ENCODE measurements at places on chromosomes 6 and 20.
A peak's percentile ranks its signal among the peaks of the same experiment; 100 is the strongest.

DNA sequence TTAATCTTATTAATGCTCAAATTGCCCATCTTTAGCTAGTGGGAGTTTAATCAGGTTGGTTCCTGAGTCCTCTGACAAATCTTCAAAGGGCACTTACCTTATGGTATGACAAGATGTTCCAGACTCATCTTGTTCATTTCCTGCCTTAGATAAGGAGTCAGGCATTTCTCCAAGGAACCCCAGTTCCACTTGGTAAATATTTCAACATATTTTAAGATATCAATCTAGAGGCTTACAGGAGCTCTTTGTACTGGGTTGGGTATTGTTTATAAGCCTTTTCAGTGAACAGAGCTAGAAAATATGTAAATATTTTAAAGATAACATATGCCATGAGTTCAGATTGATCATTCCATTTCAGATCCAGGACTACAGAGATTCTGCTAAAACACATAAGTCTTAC, 159.8 kb downstream of the RCAN2 start:
- H3K4me1 ChIP-seq = no peaks in the 10 kb centered on the region
- no peaks in the 10 kb centered on the region for H3K36me3 ChIP-seq
- no peak overlapping the region for H3K27ac ChIP-seq
- DNase-seq = no peak
- H3K4me3 ChIP-seq = no peak overlapping the region
- no peaks in the 10 kb centered on the region for H3K27me3 ChIP-seq

- peaks cover 5% of the 10 kb centered on the region for H3K36me3 ChIP-seq
- H3K27me3 ChIP-seq = no peaks in the 10 kb centered on the region
- no peak for DNase-seq
- no peak overlapping the region for H3K27ac ChIP-seq
- H3K4me1 ChIP-seq = peaks cover 21% of the 10 kb centered on the region
- H3K4me3 ChIP-seq = no peak overlapping the region
Observed at GRCh38 chr20:41131594-41132387, 5.6 kb upstream of the PLCG1 start.

GRCh38 chr6:108806171-108806570, 42.1 kb upstream of the ARMC2 start:
- H3K36me3 ChIP-seq = no peaks in the 10 kb centered on the region
- DNase-seq = no peak
- no peak overlapping the region for H3K27ac ChIP-seq
- no peak overlapping the region for H3K4me3 ChIP-seq
- H3K27me3 ChIP-seq = no peaks in the 10 kb centered on the region

DNA sequence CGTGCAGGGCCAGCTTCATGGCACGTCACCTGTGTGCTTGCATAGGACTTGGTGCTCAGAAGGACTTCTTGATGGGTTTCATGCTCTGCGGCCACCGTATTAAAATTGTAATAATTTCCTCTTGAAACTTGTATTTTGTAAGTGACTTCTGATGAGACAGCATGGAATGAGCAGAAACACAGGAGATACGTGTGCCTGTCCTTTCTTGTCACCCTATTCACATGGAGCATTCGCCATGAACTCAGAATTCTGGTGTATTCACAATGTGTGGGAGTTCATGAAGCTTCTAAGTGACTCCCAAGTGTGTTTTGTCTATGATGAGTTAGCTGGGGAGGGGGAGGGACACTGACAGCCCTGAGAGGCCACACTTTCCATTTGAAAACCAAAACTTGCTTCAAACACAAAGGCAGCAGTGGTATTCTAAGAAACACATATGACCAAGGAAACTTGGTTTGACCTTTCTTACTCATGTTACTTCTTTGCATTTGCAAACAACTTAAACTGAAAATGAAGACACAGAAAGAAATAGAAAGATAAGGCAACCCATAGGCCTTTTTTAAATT, 92.1 kb upstream of the NEDD9 start:
- peaks cover 7% of the 10 kb centered on the region for H3K4me1 ChIP-seq
- H3K4me3 ChIP-seq = no peak overlapping the region
- no peaks in the 10 kb centered on the region for H3K36me3 ChIP-seq
- no peak overlapping the region for H3K27ac ChIP-seq
- DNase-seq = no peak

DNA sequence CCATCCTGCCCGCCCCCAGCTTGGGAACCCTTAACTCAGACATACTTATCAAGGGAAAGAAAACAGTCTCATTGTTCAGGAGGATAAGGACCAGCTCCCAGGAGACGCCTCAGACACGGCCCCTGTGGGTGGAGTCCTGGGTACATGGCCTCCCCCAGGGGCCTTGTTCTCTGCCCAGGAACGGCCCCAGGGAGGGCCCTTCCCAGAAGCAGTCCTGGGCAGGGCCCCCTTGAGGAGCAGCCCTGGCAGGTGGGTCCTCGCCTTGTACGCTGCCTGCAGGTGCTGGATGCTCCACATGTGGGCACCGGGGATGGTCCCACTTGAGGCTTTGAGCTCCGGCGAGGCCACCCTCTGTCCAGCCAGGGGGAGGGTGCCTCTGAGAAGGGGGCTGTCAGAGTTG, 4.5 kb upstream of the GATA5 start:
- H3K27ac ChIP-seq = no peak overlapping the region
- H3K27me3 ChIP-seq = peaks cover 17% of the 10 kb centered on the region
- no peak for DNase-seq
- no peaks in the 10 kb centered on the region for H3K36me3 ChIP-seq
- H3K4me1 ChIP-seq = peaks cover 25% of the 10 kb centered on the region
- no peak overlapping the region for H3K4me3 ChIP-seq

- H3K27ac ChIP-seq = no peak overlapping the region
- no peaks in the 10 kb centered on the region for H3K27me3 ChIP-seq
- no peaks in the 10 kb centered on the region for H3K4me1 ChIP-seq
- no peaks in the 10 kb centered on the region for H3K36me3 ChIP-seq
- no peak overlapping the region for H3K4me3 ChIP-seq
- DNase-seq = no peak
Observed at GRCh38 chr20:3874194-3874844, 14.9 kb upstream of the PANK2 start.

DNA sequence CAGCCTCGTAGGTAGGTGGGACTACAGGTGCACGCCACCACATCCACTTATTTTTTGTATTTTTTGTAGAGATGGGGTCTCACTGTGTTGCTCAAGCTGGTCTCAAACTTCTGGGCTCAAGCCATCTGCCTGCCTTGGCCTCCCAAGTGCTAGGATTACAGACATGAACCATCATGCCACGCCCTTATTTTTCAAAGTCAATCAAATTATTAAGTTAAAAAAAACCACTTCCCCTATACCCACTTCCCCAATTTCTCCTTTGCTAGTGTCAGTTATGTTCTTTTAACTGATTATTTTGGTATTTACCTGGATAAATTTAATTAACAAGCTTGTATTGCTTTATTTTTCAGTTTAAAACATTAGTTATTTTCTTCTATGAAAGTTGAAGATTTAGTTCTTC, 49.6 kb downstream of the RIOK1 start:
- no peak for DNase-seq
- no peak overlapping the region for H3K4me3 ChIP-seq
- no peak overlapping the region for H3K27ac ChIP-seq
- H3K27me3 ChIP-seq = no peaks in the 10 kb centered on the region
- no peaks in the 10 kb centered on the region for H3K36me3 ChIP-seq

GRCh38 chr20:54485631-54486030, 10.2 kb downstream of the DOK5 start:
- H3K4me1 ChIP-seq = no peaks in the 10 kb centered on the region
- no peaks in the 10 kb centered on the region for H3K36me3 ChIP-seq

- no peak overlapping the region for H3K4me3 ChIP-seq
- no peak overlapping the region for H3K27ac ChIP-seq
- no peaks in the 10 kb centered on the region for H3K4me1 ChIP-seq
Observed at GRCh38 chr6:7846966-7847818, 63.4 kb downstream of the TXNDC5 start.

- H3K27me3 ChIP-seq = no peaks in the 10 kb centered on the region
- H3K4me3 ChIP-seq = no peak overlapping the region
- no peaks in the 10 kb centered on the region for H3K36me3 ChIP-seq
- no peak for DNase-seq
Observed at GRCh38 chr20:33869283-33869682, 58.1 kb downstream of the CHMP4B start.

- H3K36me3 ChIP-seq = no peaks in the 10 kb centered on the region
- no peaks in the 10 kb centered on the region for H3K4me1 ChIP-seq
- no peaks in the 10 kb centered on the region for H3K27me3 ChIP-seq
- H3K27ac ChIP-seq = no peak overlapping the region
- no peak for DNase-seq
Observed at GRCh38 chr20:57383447-57384347, 7.5 kb upstream of the RBM38 start.

- no peak overlapping the region for H3K4me3 ChIP-seq
- H3K36me3 ChIP-seq = no peaks in the 10 kb centered on the region
- DNase-seq = no peak
Observed at GRCh38 chr6:51479296-51479695, 608.1 kb downstream of the PKHD1 start.

- no peak overlapping the region for H3K4me3 ChIP-seq
- no peak overlapping the region for H3K27ac ChIP-seq
- H3K36me3 ChIP-seq = no peaks in the 10 kb centered on the region
Observed at GRCh38 chr6:144931172-144932035, 646.3 kb downstream of the UTRN start.

DNA sequence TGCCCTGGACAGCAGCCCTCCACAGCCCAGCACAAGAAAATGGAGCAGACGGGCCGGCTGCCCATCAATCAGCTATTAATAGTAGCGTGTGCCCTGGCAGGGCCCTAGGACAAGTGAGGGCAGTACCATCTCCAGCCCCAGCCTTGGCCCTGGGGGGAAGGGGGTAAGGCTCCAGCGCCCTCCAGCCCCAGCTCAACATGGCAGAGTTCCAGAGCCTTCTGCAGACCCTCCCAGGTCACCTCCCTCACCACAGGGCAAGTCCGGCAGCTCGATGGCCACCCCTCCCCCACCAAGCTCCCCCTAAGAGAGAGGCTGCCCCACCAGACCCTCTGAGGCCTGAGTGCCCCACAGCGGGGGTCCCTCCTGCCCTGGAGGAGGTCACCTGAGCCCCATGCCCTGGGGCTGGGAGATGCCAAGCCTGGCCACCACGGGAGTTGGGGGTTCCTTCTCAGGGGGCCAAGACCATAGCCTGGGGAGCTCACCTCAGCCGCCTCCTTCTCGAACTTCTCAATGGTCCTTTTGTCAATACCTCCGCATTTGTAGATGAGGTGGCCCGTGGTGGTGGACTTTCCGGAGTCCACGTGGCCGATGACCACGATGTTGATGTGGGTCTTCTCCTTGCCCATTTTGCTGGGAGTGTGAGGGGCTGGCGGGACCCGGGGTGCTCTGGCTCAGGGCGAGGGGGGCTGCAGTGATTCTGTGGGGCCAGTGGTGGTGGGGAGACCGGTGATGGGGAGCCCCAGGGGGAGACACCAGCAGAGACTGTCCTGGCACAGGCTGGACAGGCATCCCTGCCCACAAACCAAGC, 1.5 kb downstream of the EEF1A2 start:
- H3K4me1 ChIP-seq = peaks cover 39% of the 10 kb centered on the region
- no peaks in the 10 kb centered on the region for H3K36me3 ChIP-seq
- H3K4me3 ChIP-seq = no peak overlapping the region
- H3K27me3 ChIP-seq = peaks cover 7% of the 10 kb centered on the region

GRCh38 chr20:56391037-56391436, 978 bp downstream of the AURKA start:
- no peaks in the 10 kb centered on the region for H3K36me3 ChIP-seq
- H3K27ac ChIP-seq = peak overlapping the region; percentile 88
- H3K4me3 ChIP-seq = peak overlapping the region; percentile 88
- no peak for DNase-seq

GRCh38 chr20:12061466-12061865, 143.8 kb downstream of the BTBD3 start:
- no peaks in the 10 kb centered on the region for H3K36me3 ChIP-seq
- no peak for DNase-seq
- H3K4me1 ChIP-seq = no peaks in the 10 kb centered on the region

DNA sequence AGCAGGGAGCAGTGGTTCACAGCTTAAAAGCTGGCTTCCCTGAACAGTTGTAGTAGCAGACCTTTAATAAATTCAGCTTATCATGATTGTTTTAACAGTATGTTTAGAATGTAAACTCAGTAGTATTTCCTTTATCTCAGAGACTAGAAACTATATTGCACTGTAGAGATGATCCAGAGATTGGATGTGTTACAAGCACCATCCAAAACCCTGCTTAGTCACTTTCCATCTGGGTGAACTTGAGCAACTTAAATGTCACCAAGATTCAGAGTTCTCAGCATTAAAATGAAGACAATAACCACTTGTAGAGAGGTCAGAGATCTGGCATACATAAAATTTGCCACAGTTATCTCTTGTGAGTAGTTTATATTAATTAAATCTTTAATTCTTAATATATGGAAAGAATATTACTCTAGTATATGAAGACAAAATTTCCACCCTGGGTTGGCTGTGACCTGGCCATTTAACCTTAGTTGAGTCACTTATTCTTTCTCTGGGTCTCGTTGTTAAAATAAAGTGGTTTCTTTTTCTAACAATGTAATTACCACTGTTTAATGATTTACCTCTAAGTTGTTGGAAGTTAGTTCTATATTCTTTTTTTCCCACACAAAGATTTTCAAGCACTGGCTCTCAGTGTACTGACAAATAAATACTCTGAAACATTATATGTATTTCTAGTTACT, 239.2 kb upstream of the FKBP1C start:
- H3K36me3 ChIP-seq = no peaks in the 10 kb centered on the region
- no peak overlapping the region for H3K4me3 ChIP-seq
- H3K27ac ChIP-seq = no peak overlapping the region
- H3K27me3 ChIP-seq = no peaks in the 10 kb centered on the region
- no peaks in the 10 kb centered on the region for H3K4me1 ChIP-seq

GRCh38 chr6:68572525-68572924, 62.6 kb upstream of the ADGRB3 start:
- no peak for DNase-seq
- H3K27me3 ChIP-seq = no peaks in the 10 kb centered on the region
- no peaks in the 10 kb centered on the region for H3K36me3 ChIP-seq
- H3K4me3 ChIP-seq = no peak overlapping the region

GRCh38 chr6:132872923-132873322, 58.6 kb downstream of the RPS12 start:
- DNase-seq = no peak
- H3K27me3 ChIP-seq = no peaks in the 10 kb centered on the region
- H3K4me3 ChIP-seq = no peak overlapping the region
- H3K27ac ChIP-seq = no peak overlapping the region
- H3K4me1 ChIP-seq = no peaks in the 10 kb centered on the region
- no peaks in the 10 kb centered on the region for H3K36me3 ChIP-seq

GRCh38 chr6:4808396-4808795, 32.2 kb downstream of the CDYL start:
- no peaks in the 10 kb centered on the region for H3K36me3 ChIP-seq
- no peaks in the 10 kb centered on the region for H3K27me3 ChIP-seq
- H3K27ac ChIP-seq = no peak overlapping the region
- H3K4me1 ChIP-seq = peaks cover 32% of the 10 kb centered on the region
- DNase-seq = no peak

DNA sequence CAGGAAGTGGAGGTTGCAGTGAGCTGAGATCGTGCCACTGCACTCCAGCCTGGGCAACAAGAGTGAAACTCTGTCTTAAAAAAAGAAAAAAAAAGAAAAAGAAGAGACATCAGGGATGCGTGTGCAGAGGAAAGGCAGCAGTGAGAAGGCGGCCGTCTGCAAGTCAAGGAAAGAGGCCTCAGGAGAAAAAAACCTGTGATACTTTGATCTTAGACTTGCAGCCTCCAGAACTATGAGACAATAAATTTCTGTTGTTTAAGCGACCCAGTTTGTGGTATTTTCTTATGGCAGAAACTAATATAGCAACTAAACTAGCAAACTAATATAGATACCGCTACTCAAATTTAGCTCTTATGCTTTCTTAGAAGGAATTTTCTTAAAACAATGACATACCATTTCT, 36.1 kb downstream of the FGD2 start:
- no peak for DNase-seq
- no peak overlapping the region for H3K4me3 ChIP-seq
- no peaks in the 10 kb centered on the region for H3K36me3 ChIP-seq
- H3K27me3 ChIP-seq = no peaks in the 10 kb centered on the region
- no peak overlapping the region for H3K27ac ChIP-seq
- H3K4me1 ChIP-seq = peaks cover 14% of the 10 kb centered on the region

Measured in esophagus squamous epithelium (tissue), 5 donors.